ENCODE measurements at places on chromosomes 11 and 22.

DNA sequence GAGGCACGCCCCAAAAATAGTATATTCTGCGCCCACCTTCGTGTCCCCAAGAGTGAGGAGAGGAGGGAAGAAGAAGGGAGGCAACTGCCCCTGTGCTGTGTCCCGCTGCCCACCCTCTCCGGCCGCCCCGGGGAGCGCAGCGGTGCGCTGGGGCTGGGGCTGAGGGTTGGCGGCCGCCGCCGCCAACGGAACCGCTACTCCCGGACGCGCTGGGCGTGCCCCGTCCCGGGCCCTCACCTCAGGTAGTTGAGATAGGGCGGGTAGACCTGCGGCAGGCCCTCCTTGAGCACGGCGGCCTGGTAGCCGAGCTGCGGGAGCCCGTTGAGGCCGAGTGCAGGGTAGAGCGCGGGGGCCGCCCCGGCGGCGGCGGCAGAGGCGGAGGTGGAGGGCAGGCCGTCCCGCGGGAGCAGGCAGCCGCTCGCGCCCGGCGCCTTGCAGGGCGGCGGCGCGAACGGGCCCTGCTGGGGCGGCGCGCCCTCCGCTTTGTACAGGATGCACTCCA, 2.4 kb downstream of the PGR start:
- DNase-seq: no peak

DNA sequence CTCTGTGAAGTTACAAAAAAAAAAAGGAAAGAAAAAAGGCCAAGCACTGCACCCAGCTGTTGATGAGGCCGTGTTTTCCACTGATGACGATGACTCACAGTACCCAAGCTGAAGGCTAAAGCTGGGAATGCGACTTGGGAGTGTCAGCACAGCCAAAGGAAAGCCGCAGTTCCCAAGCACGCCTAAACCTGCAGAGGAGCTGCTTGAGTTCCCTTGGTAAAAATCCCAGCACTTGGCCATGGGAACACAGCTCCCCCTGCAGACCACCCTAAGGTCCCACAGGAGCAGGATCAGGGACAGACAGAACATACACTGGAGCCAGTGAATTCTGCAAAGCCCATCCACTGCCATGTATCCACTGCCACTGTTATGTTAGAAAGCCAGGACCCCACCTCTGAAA, 39.9 kb downstream of the SERGEF start:
- DNase-seq: no peak

- DNase-seq: no peak
Measured at GRCh38 chr11:114892381-114893197, 214.3 kb downstream of the NXPE2 start.

GRCh38 chr11:110833033-110833484, 120.8 kb upstream of the ARHGAP20 start:
- DNase-seq: no peak

GRCh38 chr11:117528097-117528721, 200.6 kb downstream of the CEP164 start:
- DNase-seq: no peak

- no peak for DNase-seq
Measured at GRCh38 chr22:42919199-42919598, 62.1 kb upstream of the ARFGAP3 start.

- DNase-seq: no peak
Measured at GRCh38 chr11:36436064-36436463, 74.0 kb downstream of the TRAF6 start.

DNA sequence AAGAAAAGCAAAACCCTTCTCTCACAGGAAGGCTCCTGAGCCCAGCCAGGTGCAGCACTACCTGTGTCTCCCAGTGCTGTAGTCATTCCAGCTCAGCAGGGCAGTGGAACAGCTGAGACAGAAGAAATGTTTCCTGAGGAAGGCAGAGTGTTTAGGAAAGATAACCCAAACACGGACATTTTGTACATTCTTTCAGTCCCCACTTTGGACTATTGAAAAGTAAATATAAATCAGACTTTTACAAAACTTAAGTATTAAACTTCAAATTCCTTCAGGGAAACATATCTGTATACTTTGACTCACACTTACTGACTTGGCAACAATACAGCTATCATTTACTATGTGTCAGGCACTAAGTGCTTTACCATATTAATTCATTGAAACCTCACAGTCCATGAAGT, 40.4 kb downstream of the RRAS2 start:
- no peak for DNase-seq

- DNase-seq: no peak
Measured at GRCh38 chr22:26416670-26417276, 12.3 kb upstream of the ASPHD2 start.

- no peak for DNase-seq
Measured at GRCh38 chr11:10518891-10519290, 22.1 kb downstream of the RNF141 start.

DNA sequence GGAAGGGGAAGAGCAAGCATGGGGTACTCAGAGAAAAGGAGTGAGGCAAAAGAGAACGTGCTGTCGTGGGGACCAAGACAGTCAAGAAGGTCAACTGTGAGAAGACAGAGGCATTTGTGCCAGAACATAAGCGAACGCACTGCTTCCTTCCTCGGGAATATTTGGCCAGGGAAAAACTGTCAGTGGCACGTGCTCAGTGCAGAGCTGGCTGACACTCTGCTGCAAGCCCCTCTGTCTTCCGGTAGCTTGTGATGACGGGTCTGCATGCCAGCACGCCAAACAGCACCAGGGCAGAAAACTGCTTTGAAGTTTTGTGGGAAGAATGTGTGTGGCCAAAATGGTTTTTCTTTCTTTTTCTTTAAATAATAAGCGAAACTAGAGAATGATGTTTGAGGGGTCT, 60.6 kb downstream of the SMCO4 start:
- DNase-seq: no peak

- DNase-seq: no peak
Measured at GRCh38 chr11:11937433-11937832, 71.0 kb downstream of the DKK3 start.

DNA sequence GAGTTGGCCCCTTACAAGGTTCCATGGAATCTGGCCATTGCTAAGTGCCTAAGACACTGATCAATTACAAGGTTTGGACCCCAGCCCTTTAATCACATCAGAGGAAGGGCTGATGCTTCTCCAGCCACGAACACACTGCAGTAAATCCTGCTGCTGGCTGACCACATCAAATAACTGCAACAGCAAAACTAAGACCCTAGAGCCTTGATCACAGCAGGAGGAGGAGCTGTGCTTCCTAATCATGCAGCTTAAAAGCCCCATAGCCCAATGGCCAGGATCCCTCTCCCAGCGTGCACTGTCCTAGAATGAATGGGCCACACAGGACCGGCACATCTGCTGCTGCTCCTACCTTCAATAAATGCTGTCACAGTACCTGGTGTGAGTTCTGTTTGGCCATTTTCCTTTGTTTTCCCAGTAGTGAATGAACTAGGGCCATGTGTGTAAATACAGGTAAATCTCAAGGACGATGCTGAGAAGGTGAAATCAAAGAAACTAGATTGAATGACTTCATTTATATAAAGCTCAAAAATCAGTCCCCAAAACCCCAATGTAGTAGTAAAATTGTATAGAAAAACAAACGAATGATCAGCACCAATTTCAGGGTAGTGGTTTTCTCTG, 12.7 kb downstream of the ZP1 start:
- DNase-seq: no peak

- DNase-seq: no peak
Measured at GRCh38 chr11:25317216-25317615, 820.4 kb downstream of the LUZP2 start.

DNA sequence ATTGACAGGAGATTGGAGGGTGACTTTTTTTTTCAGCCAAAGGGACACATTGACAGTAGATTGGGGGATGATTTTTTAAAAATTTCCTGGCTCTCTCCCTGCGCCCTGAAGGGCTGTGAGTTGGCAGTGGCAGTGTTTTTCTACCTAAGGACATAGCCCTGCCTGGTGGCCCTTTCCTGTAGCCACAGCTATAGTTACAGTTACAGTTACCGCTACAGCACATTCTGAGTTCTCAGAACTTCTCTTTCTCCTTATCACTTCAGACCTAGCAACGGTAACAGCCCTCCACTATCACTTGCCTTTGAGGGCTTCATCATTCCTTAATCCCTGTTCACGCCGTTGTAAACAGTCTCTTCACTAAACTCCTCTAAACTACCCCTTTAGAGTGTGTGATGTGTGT, 684 bp downstream of the MRGPRX2 start:
- DNase-seq: no peak

DNA sequence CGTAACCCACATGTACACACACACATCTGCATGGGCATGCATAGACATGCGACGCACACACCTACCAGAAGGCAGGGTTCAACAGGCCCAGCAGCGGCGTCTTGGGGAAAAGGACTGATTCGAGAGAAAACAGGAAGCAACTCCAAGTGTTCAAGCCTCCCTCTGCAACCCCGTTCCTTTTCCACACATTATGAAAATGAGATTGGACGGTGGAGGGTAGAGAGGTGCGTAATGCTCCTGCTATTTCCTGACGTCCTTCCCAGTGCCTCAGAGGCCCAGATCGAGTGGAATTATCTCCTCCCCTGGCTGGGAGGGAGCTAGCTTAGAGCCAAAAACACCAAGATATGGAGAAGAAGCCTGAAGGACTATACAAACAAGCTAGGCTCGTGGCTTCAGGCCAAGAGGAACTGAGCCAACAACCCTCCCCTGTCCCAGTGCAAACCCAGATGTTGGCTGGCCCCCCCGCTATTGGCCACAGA, 289.2 kb downstream of the MN1 start:
- no peak for DNase-seq

GRCh38 chr11:7088921-7089320, at the start of gene RBMXL2:
Gene RBMXL2 (plus strand): TSS chr11:7088998. CDS start chr11:7089121, 123 bp downstream.
- no peak for DNase-seq

DNA sequence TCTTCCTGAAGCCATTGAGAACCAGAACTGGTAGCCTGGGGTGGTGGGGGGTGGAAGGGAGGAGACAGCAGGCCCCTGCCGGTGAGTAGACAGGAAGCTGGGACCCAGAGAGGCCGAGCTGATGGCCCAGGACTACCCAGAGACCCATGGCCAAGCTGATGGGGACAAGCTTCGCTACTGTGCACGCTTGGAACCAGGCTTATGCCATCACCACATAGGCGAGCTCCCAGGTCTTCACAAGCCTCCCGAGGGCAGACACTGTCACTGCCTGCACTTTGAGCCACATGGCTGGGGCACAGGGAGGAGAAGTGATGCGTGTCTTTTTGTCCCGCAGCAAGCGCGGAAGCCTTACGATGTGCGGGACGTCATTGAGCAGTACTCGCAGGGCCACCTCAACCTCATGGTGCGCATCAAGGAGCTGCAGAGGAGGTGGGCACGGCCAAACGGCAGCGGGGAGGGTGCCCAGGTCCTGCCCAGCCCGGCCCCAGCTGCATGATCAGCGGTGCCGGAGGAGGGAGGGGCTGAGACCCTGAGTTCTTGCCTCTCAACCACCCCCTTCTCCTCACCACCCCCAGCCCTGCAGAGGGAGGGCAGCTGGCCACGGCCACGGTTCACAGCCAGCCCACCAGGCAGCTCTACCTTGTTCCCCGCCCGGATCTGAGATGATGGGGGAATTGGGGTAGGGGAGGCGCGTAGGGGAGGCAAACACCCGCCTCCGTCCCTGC, 76.0 kb upstream of the KCNQ1OT1 start:
- no peak for DNase-seq

GRCh38 chr11:34329876-34330275, 27.9 kb downstream of the ABTB2 start:
- no peak for DNase-seq
